ENCODE measurements at places on chromosomes 4 and X.

- no peak for DNase-seq
Measured at GRCh38 chr4:38560768-38561558, 103.0 kb upstream of the KLF3 start.

- no peak for DNase-seq
Measured at GRCh38 chrX:35244796-35245508, 302.4 kb downstream of the FAM47B start.

DNA sequence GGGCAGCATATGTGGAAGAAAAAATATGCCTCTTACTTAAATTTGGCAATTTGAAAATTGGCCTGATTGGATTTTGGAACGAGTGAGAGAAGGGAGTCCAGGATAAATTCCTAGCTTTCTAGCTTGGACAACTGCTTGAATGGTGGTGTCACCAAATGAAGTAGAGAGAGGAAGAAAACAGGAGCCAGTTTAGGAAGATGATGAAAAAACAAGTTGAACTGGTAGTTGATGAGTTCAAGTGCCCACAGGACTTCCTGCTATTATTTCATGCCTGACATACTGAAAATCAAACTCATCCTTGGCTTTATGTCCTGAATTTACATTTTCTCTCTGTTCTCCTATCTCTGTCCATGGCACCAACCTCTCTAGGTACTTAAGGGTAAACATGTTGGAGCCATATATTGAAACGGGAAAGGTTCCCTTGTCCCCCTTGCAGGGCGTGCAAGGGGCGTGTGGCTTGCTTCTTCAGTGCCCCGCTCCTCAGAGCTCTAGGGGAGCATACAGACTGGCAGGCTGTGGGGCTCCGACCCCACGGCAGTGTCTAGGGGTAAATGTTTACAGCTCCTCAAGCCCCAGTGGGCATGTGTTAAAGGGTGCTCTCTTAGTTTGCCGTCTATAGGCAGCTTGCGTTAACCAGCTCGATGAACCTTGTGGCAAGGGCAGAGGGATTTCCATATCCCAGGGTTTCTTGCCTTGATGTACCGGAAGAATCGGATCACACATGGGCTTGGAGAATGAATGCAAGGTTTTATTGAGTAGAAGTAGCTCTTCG, 250.7 kb upstream of the PGRMC2 start:
- DNase-seq: no peak

GRCh38 chrX:24777660-24778059, 83.9 kb downstream of the POLA1 start:
- no peak for DNase-seq

- no peak for DNase-seq
Measured at GRCh38 chr4:18734405-18734804, 712.9 kb upstream of the LCORL start.

DNA sequence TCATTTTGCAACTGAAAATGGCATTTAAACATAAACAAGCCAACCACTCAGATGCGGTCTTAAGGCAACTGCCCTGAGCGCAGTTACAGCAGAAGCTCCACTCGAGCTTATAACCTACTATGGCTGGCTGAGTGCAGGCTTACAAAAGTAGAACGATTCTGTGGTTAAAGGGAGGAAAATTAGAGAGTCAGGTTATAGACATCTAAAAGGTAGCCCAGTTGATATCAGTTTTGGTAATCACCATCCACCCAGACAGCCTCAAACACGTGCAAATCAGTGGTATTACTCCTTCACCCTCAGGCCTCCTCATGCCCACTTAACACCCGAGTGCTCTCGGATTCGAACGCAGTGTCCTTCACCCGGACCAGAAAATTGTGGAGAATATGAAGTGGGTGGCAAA, 3.1 kb downstream of the LEF1 start:
- DNase-seq: no peak

DNA sequence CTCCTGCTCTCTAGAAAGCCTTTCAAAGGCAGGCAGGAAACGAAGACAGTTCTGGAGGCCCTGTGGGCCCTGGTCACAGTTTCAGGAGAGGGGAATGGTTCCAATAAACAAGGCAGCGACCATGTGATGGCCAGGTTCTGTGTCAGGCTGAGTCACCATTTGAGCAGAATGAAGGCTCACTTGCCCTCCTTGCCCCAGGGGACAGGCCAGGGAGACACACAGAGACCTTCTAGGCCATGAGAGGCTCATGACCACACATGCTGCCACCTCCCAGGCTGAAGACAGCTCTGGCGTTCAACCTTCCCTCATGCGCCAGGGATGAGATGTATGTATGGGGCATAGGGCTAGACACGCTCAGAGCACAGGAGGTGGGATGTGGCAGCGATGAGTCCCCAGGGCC, 22.9 kb upstream of the TRIM2 start:
- no peak for DNase-seq
